Stimulated activated CD4-positive, alpha-beta T cell treated with anti-CD3 and anti-CD28 coated beads, TNF-alpha, amount 100 ng/mL, for 4 hours (primary cell): ENCODE measurements at places on chromosomes 2 and 18.

GRCh38 chr2:53670331-53670730 lies 97.3 kb upstream of the CHAC2 start:
- no peak for DNase-seq

- no peak for DNase-seq
These were observed 146.4 kb downstream of the PTH2R start for GRCh38 chr2:208552943-208553342.

DNA sequence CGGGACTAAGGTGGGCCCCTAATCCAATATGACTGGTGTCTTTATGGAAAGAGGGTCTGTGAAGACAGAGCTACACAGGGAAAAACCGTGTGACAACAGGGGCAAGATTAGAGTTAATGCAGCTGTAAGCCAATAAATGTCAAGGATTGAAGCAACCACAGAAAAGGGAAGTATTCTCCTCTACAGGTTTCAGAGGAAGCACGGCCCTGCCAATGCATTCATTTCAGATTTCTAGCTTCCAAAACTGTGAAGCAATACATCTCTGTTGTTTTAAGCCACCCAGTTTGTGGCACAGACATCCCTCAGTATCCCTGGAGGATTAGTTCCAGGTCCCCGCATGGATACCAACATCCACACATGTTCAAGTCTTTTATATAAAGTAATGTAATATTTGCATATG lies 48.8 kb downstream of the SPP2 start:
- no peak for DNase-seq

DNA sequence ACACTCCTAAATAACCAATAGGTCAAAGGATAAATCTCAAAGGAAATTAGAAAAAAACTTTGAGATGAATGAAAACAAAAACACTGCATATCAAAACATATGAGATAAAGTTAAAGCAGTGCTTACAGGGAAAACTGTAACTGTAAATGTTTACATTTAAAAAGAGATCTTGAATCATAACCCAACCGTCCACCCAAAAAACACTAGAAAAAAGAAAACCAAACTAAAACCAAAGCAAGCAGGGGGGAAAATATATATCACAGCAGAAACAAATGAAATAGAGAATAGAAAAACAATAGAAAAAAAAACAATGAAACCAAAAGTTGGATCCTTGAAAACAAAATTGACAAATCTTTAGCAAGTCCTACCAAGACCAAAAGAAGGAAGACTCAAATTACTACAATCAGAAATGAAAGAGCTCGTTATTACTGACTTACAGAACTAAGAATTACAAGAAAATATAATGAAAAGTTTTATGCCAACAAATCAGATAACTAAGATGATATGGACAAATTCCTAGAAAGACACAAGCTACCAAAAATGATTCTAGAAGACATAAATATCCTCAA lies 65.6 kb downstream of the TLK1 start:
- no peak for DNase-seq

GRCh38 chr2:85777441-85777861 lies 23.7 kb downstream of the ATOH8 start:
- DNase-seq = no peak

- DNase-seq = no peak
These were observed 5.7 kb downstream of the ROCK1 start for GRCh38 chr18:21105936-21106335.

DNA sequence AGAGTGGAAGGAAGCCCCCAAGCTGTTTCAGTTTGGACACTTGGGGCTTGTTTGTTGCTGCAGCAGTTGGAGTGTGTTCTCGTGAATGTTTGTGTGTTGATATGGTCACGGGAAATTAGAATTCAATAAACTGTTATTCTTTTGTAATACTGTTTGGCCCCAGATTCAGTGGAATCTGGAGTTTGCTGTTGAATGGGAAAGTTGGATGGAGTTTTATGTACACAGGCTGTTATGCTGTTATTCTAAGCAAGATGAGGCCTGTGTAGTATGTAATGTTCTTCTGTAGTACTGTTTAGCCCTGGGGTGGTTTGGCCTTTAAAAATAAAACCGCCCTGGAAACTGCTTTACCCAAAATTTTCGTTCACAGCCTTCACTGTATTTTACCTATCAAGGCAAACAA lies 810.4 kb upstream of the HS6ST1 start:
- no peak for DNase-seq

DNA sequence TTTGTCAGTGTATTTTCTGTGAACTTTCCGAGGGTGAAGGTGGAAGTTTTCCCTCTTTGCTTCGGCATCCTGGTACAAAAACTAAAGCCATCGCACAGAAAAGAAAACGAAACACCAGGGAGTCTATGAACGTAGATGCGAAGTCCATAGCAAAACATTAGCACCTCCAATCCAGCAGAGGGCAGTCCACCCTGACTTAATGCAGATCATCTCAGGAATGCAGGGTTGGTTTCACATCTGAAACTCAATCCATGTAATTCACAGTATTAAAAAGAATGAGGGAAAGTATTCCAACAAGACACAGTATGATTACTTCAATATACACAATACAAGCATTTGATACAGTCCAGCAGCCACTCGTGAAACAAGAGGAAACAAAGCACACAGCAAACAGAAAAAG lies 70.8 kb downstream of the RTP5 start:
- no peak for DNase-seq

GRCh38 chr18:7876354-7877104 lies 309.4 kb downstream of the PTPRM start:
- DNase-seq = no peak

GRCh38 chr2:205744074-205744591 lies 61.8 kb downstream of the NRP2 start:
- DNase-seq = no peak

GRCh38 chr2:9982248-9982647 lies 30.8 kb downstream of the GRHL1 start:
- no peak for DNase-seq

DNA sequence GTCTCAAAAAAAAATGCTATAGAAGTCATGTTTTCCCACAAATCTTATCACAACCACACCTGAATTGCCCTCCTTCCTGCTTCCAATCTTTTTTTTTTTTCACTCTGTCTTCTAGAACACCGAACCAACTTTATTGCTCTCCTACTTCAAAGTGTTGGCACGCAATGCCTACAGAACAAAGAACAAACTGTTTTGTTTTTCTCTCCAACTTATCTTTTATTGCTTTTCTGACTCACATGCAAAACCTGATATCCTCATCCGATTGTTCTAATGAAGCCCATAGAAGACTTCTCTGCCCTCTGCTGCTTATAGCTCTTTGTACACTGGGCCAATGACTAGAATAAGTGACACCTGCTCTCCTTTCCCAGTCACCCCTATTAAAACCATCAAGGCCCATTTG lies 602.8 kb downstream of the EPHA4 start:
- no peak for DNase-seq

- DNase-seq = no peak
These were observed 66.5 kb downstream of the ALPK2 start for GRCh38 chr18:58562146-58562998.

- no peak for DNase-seq
These were observed 7.1 kb downstream of the CCNYL1 start for GRCh38 chr2:207718521-207718920.

DNA sequence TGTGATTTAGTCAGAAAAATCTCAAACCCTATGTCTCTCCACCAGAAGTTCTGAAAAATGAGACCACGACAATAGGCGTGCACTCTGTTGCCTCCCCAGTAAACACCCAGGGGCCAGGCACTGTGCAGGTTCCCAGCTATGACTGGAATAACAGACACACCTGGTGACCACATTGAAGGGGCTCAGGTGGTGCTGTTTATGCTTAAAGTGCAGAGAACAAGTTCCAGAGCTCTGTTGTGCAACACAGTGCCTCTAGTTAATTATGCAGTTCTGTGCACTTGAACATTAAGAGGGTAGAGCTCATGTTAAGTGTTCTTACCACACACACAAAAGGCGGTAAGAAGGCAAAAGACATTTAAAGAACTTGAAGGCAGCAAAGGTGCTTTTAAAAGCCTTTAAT lies 52.6 kb upstream of the AFF3 start:
- DNase-seq = no peak

- DNase-seq = no peak
These were observed 25.1 kb upstream of the AAK1 start for GRCh38 chr2:69668598-69668997.

DNA sequence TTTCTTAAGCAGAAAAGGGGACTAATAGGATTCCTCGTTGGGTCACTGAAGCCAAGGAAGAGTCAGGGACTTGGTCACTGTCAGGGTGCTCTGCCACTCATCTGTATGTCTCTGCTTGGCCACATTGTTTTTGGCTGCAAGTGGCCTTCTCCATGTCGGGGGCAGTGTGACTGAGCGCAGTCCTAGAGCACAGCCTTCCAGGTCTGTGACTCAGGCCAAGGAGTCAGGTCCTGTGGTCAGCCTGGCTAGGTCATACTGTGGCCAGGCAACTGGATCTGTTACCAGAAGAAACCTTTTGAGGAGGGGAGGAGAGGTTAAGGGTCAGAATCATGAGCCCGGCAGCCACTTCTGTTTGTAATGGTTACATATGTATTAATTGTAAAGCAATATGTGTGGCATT lies 61.3 kb downstream of the GALNT1 start:
- no peak for DNase-seq

DNA sequence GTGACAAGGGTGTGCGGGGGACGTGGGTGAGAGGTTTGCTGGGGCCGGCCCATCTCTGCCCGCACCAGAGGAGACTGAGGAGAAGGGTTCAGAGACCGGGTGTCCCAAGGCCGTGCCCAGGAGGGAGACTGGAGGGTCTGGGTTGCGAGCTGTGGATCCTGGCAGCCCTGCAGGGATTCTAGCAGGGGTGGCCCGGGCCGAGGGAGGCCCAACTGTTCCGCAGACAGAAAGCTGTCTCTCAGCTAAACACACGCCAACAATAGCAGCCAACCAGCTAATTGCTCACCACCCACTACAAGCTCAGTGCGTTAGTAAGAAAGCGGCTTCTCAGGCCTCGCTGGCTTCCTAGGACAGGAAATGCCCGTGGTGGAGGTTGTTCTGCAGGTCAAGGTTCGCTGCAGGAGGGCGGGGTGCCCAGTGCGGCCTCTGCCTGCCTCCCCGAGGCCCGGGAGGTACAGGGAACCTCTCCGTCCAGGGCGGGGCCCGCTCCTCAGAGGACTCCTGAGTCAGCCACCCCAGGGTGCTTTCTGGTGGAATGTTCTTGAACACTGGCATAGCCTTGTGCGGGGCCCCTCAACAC lies 282.0 kb upstream of the PXDN start:
- no peak for DNase-seq

- DNase-seq = no peak
These were observed 442.1 kb upstream of the MEX3C start for GRCh38 chr18:51639541-51639940.

DNA sequence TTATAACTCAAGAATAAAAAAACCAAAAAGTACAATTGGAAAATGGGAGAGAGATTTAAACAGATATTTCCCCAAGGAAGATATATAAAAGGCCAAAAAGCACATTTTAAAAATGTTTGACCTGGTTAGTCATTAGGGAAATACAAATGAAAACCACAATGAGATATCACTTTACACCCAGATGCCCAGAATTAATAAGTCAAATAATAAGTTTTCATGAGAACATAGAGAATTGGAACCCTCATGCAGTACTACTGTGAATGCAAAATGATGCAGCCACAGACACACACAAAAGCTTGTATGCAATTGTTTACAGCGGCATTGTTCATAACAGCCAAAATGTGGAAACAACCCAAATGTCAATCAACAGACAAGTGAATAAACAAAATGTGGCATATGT lies 165.9 kb downstream of the ZNF385B start:
- DNase-seq = no peak

DNA sequence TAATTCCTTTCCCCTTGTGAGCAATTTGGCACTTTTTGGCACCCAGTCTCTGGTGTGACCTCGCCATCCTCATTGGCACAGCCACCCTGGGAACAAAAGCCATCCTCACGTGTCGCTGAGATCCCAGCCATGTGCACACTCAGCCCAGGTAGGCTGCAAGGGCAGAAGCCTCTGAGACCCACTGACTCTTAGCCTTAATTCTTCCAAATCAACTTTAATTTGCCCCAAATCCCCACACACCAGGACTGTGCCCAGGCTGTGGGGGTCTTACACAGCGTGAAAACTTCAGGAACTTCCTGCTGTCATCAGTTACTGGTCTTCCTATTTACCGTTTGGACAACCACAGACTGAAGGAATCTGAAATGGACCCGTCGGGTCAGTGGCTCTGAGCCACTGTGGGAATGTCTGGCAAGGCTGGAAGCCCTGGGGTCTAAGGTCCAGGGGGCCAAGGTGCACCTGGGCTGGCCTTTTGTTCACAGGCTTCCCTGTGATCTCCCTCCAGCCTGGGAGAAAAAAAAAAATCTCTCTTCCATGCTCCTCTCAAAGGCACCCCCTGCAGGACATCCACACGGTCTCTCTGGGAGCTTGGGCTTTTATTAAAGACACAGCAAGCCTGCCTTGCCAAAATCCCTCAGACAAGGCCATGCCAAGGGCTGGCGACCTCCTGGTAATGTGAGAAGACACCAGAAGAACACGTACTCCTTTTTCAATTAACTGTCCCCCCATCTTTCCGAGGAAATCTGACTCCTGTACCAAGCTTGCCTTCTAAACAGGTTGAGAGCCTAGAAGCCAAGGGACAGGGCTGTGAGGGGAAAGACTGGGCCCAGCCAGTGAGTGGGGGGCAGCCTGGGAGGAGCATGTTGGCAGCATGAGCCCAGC lies 42.1 kb upstream of the LAPTM4A start:
- DNase-seq = no peak

- no peak for DNase-seq
These were observed 19.6 kb downstream of the RDH14 start for GRCh38 chr2:18540872-18541271.

- DNase-seq = no peak
These were observed 78.9 kb downstream of the EHD3 start for GRCh38 chr2:31312898-31313297.

DNA sequence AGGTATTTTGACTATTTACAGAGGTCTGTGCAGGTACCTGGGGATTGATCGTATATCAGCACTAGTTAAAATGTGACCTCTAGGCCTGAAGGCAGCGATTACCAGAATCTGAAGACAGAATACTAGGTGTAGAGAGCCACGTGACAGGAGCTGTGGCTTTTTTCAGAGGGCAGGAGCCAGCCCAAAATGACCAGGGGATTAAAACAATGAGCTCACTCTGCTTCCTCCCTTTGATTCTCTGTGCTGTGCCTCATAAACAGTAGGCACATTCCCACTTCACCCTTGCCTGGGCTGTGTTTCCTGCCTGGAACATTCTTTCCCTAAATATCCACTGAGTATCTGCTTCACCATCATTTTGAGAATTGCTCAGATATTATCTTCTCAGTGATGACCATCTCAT lies 15.2 kb downstream of the ITGAV start:
- no peak for DNase-seq

DNA sequence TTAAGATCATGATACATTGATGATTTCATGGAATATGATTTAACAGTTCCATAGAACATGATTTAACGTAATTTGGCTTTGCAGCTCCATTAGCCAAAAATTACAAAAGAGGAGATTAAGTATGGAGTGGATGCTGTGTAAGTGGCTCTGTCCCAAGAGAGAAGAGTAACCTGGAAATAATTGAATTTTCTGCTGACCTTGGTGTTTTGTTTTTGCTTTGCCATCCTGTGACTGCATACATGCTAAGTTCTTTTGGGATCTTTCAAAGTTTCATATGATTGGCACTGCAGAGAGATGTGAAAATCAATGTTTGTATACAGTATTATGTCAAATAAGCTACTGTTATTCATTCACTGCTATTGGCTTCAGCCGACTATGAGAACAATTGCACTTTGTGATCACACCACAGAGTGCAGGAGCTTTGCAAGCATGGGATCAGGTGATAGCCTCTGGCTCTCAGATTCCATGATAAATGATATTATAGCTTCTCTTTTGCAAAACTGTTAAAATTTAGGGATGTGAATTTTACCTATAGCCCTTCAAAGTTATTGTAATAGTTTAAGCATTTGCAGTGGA lies 46.1 kb upstream of the TMEM87B start:
- DNase-seq = no peak

- no peak for DNase-seq
These were observed 76.5 kb upstream of the EPB41L3 start for GRCh38 chr18:5620289-5620688.
